ENCODE measurements at places on chromosomes 6 and 20.

DNA sequence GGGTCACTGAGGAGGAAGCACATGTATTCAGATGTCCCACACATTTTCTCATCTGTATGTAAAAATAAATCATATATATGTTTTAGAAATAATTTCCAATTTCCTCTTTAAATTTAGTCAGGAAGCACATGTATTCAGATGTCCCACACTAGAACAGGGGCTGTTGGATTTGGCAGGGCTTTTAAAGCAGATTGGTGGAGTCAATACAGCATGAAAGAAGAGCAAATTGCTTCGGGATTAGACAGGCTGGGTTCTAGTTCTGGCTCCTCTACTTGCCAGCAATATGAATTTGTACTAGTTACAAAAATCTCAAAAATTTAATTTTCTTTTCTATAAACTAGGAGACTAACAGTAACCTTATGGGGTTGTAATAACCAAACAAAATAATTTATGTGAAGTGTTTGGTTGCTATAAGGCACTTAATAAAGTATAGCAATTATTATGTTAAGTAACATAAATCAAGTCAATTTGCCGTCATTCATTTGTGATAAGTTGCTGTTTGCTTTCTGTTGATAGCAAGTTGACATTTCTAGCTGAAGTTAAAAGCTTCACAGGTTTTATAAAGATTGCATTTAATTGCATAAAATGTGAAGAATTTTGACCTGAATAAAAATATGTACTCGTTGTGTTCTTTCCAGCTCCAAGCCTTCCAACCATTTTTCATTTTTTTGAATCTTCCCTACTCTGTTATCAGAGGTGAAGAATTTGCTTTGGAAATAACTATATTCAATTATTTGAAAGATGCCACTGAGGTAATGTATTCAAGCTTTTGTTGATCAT lies 88.9 kb downstream of the CD109 start:
- no peak for DNase-seq

DNA sequence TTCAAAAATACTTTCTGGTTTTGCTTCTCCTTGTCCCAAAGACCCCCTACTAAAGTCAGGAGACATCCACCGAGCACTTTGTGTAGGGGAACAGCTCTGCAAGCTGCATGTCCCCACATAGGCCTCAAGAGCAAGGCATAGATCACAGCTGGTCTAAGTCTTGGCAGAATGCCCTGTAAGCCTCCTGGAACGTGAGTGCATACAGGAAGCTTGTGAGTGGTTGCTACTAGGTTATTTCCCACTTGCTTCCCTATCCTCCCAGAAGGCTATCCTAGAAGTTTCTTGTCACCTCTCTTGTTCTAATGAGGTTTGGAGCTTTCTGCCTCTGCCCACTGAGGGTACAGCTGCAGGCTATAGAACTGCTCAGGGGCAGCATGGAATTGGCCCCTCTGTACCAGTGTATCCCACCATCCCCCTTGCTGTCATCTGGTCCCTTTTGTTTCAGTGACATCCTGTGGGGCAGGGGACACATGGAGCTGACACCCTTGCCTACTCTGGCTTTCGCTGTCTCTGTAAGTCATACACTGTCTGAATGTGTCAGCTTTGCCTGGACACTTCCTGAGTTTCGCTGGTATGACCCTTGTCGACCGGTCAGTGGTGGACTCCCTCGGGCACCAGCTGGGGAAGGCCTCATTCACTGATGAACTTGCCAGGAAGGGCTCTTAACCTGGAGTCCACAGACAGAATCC lies 35.6 kb upstream of the KCNK16 start:
- DNase-seq = peak; percentile 57

DNA sequence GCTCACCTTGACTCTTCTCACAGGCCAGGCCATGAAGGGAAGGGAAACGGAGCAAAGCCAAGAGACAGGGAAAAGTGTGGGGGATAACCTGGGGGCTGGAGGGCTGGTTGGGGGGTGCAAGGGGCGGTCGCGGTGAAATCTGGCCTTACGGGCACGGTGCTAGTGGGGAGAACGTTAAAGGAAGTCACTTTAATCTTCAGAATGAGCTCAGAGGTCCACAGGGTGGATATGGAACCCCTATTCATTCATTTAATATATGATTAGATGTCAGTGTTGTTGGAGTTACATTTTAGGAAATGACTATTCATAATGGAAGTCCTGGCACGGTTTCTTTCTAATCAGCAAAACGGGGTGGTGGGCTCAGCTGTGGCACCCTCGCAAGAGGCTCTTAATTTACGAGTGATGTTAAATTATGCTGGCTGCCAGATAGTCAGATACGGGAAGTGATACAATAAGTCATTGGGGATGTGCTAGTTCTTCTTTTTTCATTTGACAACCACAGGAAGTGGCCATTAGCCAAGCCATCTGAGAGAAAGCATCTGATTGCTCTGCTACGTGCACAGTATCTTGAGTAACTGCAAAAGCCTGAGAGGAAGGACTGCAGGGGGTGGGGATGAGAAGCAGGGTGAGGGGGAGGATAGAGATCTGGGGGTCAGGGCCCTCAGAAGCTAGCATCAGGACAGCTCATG lies 253.0 kb downstream of the QKI start:
- peak; percentile 90 for DNase-seq

- DNase-seq = peak; percentile 25
Observed at GRCh38 chr6:30763618-30764489, 19.5 kb upstream of the IER3 start.

- no peak for DNase-seq
Observed at GRCh38 chr20:57990396-57990987, 238.0 kb downstream of the ANKRD60 start.

Data from hematopoietic multipotent progenitor cell treated with erythropoietin and hydrocortisone succinate and interleukin-3 and kit ligand, for 4 days (in vitro differentiated cells).